ENCODE measurements at places on chromosomes 7 and 10. TPM values are rescaled to one million over a fixed set of nuclear protein-coding genes. Genes with fewer than 3 reads are reported as not detected.

NKX6-2 gene
- not detected for total RNA-seq

MKX gene
- total RNA-seq: 0.17 TPM

AKR1D1 gene
- total RNA-seq: not detected

LEP gene
- total RNA-seq: not detected

Data from T-helper 1 cell treated with Interleukin-12 subunit alpha and Interleukin-12 subunit beta and Interleukin-4 antibody, amounts not matched to agents 30 ng/mL and 1 ng/mL, for 36 hours (primary cell).